HCT116 (cell line): ENCODE measurements at places on chromosomes 5 and 9. TPM values are rescaled to one million over a fixed set of nuclear protein-coding genes. Genes with fewer than 3 reads are reported as not detected.

- peak; percentile 24 for DNase-seq
- no peaks in the 10 kb centered on the region for H3K4me1 ChIP-seq
- H3K36me3 ChIP-seq, result no peaks in the 10 kb centered on the region
Measured at GRCh38 chr9:32251539-32251938, 132.9 kb upstream of the ACO1 start.

- H3K27ac ChIP-seq, result peak overlapping the region; percentile 97
- peak overlapping the region; percentile 42 for H3K4me3 ChIP-seq
- H3K4me1 ChIP-seq, result peaks cover 72% of the 10 kb centered on the region
- H3K36me3 ChIP-seq, result no peaks in the 10 kb centered on the region
Measured at GRCh38 chr5:139660923-139661814, 13.0 kb downstream of the CXXC5 start.

DNA sequence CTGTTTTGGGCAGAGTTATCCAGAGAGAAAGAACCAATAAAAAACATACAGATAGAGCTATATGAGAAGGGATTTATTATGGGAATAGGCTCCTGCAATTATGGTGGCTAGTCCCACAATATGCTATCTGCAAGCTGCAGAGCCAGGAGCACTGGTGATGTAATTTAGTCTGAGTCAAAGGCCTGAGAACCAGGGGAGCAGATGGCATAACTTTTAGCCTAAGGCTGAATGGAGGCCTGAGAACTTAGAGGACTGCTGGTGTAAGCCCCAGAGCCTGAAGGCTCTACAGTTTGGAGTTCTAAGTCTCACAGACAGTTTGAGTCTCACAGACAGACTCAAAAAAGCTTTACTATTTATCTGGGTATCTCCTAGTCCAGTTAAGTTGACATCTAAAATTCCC lies 263.8 kb downstream of the FBXL7 start:
- H3K4me3 ChIP-seq, result no peak overlapping the region
- no peak overlapping the region for H3K27ac ChIP-seq
- no peaks in the 10 kb centered on the region for H3K4me1 ChIP-seq
- H3K36me3 ChIP-seq, result no peaks in the 10 kb centered on the region
- DNase-seq, result no peak

- no peaks in the 10 kb centered on the region for H3K4me1 ChIP-seq
- no peaks in the 10 kb centered on the region for H3K27me3 ChIP-seq
- H3K4me3 ChIP-seq, result no peak overlapping the region
- H3K27ac ChIP-seq, result no peak overlapping the region
Measured at GRCh38 chr9:25537808-25538207, 140.4 kb downstream of the TUSC1 start.

DNA sequence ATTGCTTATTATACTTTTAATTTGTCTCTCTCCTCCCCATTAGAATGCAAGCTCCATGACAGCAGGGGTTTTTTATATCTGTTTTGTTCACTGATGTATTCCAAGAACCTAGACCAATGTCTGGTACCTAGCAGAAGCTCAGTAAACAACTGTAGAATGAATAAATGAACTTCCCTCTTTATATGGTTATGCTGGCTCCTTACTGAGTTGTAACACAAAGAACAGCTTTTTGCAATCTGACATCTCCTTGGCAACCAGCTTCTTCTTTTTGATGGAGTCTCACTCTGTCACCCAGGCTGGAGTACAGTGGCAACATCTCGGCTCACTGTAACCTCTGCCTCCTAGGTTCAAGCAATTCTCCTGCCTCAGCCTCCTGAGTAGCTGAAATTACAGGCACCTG lies 13.6 kb downstream of the TRMO start:
- H3K27me3 ChIP-seq, result no peaks in the 10 kb centered on the region
- H3K27ac ChIP-seq, result no peak overlapping the region

- no peaks in the 10 kb centered on the region for H3K4me1 ChIP-seq
- no peaks in the 10 kb centered on the region for H3K36me3 ChIP-seq
Measured at GRCh38 chr9:38214432-38214831, 145.4 kb upstream of the SHB start.

- no peaks in the 10 kb centered on the region for H3K4me1 ChIP-seq
- H3K4me3 ChIP-seq, result no peak overlapping the region
- no peak overlapping the region for H3K27ac ChIP-seq
- no peaks in the 10 kb centered on the region for H3K27me3 ChIP-seq
Measured at GRCh38 chr9:26789959-26790358, 102.6 kb downstream of the CAAP1 start.

DNA sequence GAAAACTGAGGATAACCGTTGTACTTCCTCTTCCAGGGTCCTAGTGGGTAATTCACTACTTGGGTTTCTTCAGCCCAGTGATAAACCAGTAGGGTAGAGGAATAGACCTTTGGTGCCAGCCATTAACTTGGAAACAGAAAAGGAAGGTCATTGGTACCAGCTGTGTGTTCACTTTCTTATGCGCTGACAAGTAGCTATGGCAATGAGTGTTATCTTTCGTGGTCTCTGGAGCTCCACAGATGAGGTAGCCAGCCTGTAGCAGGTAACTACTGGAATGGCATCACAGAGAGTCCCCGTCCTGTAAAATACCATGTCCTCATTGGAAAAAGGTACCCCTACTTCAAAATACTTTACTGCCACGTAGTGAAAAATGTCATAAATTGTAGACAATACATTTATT lies 2.3 kb downstream of the UHRF2 start:
- H3K4me1 ChIP-seq, result peaks cover 8% of the 10 kb centered on the region; the same call in 1 of the 2 replicates
- H3K4me3 ChIP-seq, result no peak overlapping the region
- no peak for DNase-seq
- no peak overlapping the region for H3K27ac ChIP-seq
- H3K27me3 ChIP-seq, result no peaks in the 10 kb centered on the region

GRCh38 chr5:32264957-32265572 lies 47.7 kb downstream of the MTMR12 start:
- no peaks in the 10 kb centered on the region for H3K27me3 ChIP-seq
- H3K36me3 ChIP-seq, result peaks cover 15% of the 10 kb centered on the region
- no peak overlapping the region for H3K27ac ChIP-seq
- no peak for DNase-seq
- H3K4me1 ChIP-seq, result no peaks in the 10 kb centered on the region

DNA sequence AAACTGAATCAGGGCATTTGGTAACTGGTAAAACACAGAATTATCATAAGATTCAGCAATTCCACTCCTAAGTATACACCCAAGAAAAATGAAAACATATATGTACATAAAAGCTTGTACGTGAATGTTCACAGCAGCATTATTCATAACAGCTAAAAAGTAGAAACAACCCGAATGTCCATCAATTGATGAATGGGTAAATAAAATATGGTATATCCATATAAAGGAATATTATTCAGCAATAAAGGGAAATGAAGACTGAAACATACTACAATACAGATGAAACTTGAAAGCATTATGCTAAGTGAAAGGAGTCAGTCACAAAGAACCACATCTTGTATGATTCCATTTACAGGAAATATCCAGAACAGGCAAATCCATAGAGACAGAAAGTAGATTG lies 65.5 kb downstream of the MPDZ start:
- DNase-seq, result no peak
- no peaks in the 10 kb centered on the region for H3K4me1 ChIP-seq
- no peak overlapping the region for H3K27ac ChIP-seq
- no peak overlapping the region for H3K4me3 ChIP-seq
- no peaks in the 10 kb centered on the region for H3K36me3 ChIP-seq
- no peaks in the 10 kb centered on the region; the same call in 1 of the 2 replicates for H3K27me3 ChIP-seq

DNA sequence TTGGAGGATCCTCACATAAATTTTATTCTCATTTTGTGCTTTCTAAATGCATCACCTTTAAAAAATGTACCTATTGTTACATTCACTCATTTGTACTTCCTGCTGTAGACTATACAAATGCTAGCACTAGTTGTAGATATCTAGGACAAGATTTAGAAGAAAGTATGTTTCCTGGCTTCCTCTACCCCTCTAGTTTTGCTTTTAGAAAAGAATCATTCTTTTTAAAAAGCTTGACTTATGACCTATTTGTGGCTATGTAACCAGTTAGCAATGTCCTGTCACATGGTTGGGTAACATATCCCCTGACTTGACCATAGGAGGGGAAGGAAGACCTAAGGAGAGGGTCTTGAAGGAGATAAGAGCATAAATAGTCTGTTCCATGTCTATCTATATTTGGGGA lies 13.3 kb downstream of the CAMK4 start:
- peaks cover 4% of the 10 kb centered on the region; the same call in 1 of the 2 replicates for H3K27me3 ChIP-seq
- H3K4me3 ChIP-seq, result no peak overlapping the region
- no peak overlapping the region for H3K27ac ChIP-seq
- DNase-seq, result no peak

DNA sequence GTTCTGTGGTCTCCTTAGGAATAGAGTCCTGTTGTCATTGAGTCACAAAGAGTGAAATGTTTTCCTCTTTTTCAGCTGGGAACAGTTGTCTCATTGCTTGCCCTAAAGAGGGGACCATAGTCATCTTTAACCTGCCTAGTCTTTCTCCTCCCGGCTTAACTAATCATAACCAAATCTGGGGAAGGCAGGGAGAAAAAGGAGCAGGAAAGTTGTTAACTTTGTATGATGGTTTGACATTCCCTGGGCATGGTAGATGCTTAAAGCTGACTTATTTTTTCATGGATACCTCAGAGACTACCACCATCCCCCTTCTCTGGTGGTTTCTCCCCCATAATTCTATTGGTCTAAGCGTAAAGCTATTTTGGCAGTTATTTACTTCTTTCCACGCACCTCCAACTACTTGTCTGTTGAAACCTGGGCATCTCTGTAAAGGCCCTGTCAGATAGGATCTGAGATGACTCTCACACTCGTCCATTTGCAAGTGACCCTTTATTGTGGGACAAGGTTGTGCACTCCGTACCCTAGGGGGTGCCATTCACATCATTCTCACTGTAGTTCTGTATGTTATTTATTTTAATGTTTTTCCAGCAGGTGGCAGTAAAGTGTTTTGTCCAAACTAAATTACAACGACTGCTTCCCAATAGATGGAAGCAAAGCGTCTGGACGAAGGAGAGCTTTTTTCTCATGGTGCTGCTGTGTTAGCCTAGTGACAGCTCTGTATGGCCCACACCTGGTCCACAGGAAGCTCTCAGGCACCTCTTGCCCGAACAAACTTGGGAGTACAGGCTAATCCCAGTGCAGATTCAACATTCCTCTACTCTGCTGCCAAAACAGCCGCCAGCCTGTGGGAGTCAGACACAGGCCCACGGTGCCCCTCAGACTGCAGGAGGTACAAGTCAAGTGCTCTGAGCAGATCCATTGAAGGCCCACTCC lies 3.0 kb upstream of the FAM13B start:
- H3K27me3 ChIP-seq, result no peaks in the 10 kb centered on the region
- DNase-seq, result peak; percentile 90
- H3K36me3 ChIP-seq, result no peaks in the 10 kb centered on the region
- H3K27ac ChIP-seq, result no peak overlapping the region
- no peak overlapping the region for H3K4me3 ChIP-seq

- H3K36me3 ChIP-seq, result no peaks in the 10 kb centered on the region
- H3K4me3 ChIP-seq, result no peak overlapping the region
- H3K27ac ChIP-seq, result no peak overlapping the region
- no peaks in the 10 kb centered on the region for H3K27me3 ChIP-seq
- peaks cover 12% of the 10 kb centered on the region for H3K4me1 ChIP-seq
- no peak for DNase-seq
Measured at GRCh38 chr5:81631124-81631523, 119.8 kb downstream of the SSBP2 start.

DNA sequence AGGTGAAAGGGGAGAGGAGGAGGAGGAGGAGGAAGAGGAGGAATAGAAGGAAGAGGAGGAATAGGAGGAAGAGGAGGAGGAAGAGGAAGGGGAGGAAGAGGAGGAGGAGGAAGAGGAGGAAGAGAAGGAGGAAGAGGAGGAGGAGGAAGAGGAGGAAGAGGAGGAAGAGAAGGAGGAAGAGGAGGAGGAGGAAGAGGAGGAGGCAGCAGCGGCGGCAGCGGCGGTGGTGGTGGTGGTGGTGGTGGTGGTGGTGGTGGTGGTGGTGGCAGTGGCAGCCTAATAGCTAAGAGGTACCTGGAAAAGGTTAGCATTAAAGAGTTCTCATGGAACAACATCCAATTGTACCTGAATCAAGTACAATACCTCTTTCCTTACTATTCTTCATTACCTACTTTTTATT lies 32.5 kb downstream of the UBAP2 start:
- H3K36me3 ChIP-seq, result peaks cover 10% of the 10 kb centered on the region; the same call in 1 of the 2 replicates
- H3K4me3 ChIP-seq, result no peak overlapping the region
- no peaks in the 10 kb centered on the region for H3K27me3 ChIP-seq
- no peaks in the 10 kb centered on the region for H3K4me1 ChIP-seq
- DNase-seq, result no peak

GRCh38 chr9:109161471-109161870 lies 5.6 kb downstream of the FRRS1L start:
- 0 out of 2 replicates have a peak, but pooled peaks cover 3% of the 10 kb centered on the region for H3K27me3 ChIP-seq
- no peak overlapping the region for H3K27ac ChIP-seq
- H3K4me1 ChIP-seq, result no peaks in the 10 kb centered on the region
- H3K4me3 ChIP-seq, result no peak overlapping the region
- H3K36me3 ChIP-seq, result no peaks in the 10 kb centered on the region
- no peak for DNase-seq

- DNase-seq, result no peak
- H3K27ac ChIP-seq, result no peak overlapping the region
- H3K27me3 ChIP-seq, result no peaks in the 10 kb centered on the region
- H3K4me3 ChIP-seq, result no peak overlapping the region
- no peaks in the 10 kb centered on the region for H3K4me1 ChIP-seq
Measured at GRCh38 chr5:78795757-78796156, 147.2 kb upstream of the LHFPL2 start.

- no peak overlapping the region for H3K4me3 ChIP-seq
- H3K36me3 ChIP-seq, result no peaks in the 10 kb centered on the region
- H3K4me1 ChIP-seq, result no peaks in the 10 kb centered on the region
- no peak for DNase-seq
Measured at GRCh38 chr9:9099646-9100045, 1300.1 kb upstream of the DMAC1 start.

DNA sequence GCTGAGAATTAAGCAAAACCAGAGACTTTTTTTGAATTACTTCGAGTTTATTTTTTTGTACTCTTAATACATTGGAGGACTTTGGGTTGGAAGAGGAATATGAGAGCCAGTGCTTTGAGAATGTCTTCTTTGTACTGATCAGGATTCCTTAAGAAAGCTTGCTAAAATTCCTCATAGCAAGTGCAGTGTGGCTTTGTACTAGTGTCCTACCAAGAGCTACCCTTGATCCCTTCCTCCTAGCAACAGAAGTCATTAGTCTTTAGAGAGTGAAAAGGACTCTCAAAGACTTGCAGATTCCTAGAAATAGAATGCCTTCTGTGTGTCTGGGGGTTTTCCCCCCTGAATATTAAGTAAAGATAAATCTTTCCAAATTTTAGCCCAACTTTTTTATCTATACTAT lies 276.1 kb downstream of the ARHGAP26 start:
- no peaks in the 10 kb centered on the region for H3K36me3 ChIP-seq
- H3K4me3 ChIP-seq, result no peak overlapping the region
- no peak overlapping the region for H3K27ac ChIP-seq
- H3K4me1 ChIP-seq, result peaks cover 13% of the 10 kb centered on the region

The SMIM33 gene
- not detected for total RNA-seq

The ZFP37 gene
- total RNA-seq, result 1.8 TPM

The REEP5 gene
- total RNA-seq, result 71.7 TPM

The GRIN3A gene
- total RNA-seq, result not detected

The GARNL3 gene
- total RNA-seq, result 8.8 TPM
